ENCODE measurements at places on chromosomes 4 and X. TPM values are rescaled to one million over a fixed set of nuclear protein-coding genes. Genes with fewer than 3 reads are reported as not detected.

GRCh38 chr4:15695240-15695699 lies 7.6 kb upstream of the BST1 start:
- H3K4me1 ChIP-seq: no peaks in the 10 kb centered on the region
- DNase-seq: no peak
- no peaks in the 10 kb centered on the region for H3K36me3 ChIP-seq
- no peak overlapping the region for H3K4me3 ChIP-seq

DNA sequence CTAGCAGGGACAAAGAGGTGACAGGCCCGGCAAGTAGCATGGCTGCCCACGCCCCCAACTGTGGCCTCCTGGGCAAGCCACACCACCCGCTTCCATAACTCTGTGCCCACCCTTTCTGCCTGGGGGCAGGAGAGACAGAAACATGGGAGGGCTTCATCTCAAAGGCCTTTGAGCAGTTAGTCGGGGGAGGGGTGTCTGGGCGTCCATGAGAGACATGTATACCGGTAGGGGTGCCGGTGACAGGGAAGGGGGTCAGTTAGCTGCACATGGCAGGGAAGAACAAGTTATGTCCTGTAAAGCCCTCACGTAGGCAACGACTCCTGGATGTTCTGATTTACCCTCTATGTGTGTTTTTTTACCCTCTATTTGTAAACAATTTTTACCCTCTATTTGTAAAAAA lies 9.3 kb downstream of the PDZD4 start:
- H3K4me1 ChIP-seq: no peaks in the 10 kb centered on the region
- H3K27ac ChIP-seq: no peak overlapping the region
- H3K4me3 ChIP-seq: no peak overlapping the region
- H3K36me3 ChIP-seq: no peaks in the 10 kb centered on the region

DNA sequence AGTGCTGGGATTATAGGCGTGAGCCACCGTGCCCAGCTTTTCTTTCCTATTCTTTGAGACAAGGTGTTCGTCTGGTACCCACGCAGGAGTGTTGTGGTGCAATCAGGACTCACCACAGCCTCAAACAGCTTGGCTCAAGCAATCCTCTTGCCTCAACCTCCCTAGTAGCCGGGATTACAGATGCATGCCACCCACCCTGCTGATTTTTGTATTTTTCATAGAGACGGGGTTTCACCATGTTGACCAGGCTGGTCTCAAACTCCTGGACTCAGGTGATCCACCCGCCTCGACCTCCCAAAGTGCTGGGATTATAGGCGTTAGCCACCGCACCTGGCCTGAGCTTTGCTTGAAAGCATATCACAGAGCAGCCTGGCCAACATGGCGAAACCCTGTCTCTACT lies 1.5 kb upstream of the CRLF2 start:
- H3K4me1 ChIP-seq: no peaks in the 10 kb centered on the region
- no peak overlapping the region for H3K27ac ChIP-seq
- DNase-seq: no peak
- no peaks in the 10 kb centered on the region for H3K36me3 ChIP-seq

- no peak for DNase-seq
- H3K27ac ChIP-seq: no peak overlapping the region
- no peaks in the 10 kb centered on the region for H3K27me3 ChIP-seq
- no peaks in the 10 kb centered on the region for H3K4me1 ChIP-seq
Measured at GRCh38 chrX:13092455-13092941, 48.1 kb upstream of the FAM9C start.

DNA sequence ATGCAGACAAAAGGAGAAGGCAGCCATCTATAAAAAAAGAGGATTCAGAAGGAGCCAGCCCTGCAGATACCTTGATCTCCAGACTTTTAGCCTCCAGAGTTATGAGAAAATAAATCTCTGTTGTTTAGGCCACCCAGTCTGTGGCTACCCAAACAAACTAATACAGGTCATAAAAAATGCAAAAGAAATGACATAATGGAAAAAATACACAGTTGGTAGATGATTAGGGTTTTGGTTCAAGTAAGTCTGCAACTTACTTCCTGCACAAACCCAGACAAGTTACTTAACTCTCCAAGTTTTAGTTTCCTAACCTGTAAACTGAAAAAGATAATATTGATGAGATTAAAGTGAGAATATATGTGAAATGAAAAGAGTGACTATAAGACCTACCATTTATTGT lies 11.3 kb downstream of the QDPR start:
- no peak for DNase-seq
- no peaks in the 10 kb centered on the region for H3K27me3 ChIP-seq
- no peaks in the 10 kb centered on the region for H3K4me1 ChIP-seq
- H3K36me3 ChIP-seq: no peaks in the 10 kb centered on the region
- H3K4me3 ChIP-seq: no peak overlapping the region

DNA sequence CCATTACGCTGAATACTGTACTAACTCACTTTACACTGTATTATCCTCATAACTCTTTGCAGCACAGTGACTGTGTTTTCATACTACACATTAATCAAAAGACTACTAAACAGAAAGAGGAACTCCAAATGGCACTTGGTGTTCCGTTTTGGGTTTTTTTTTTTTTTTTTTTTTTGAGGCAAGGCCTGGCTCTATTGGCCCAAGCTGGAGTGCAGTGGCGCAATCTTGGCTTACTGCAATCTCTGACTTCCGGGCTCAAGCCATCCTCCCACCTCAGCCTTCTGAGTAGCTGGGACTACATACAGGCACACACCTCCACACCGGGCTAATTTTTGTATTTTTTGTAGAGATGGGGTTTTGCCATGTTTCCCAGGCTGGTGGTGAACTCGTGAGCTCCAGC lies 10.7 kb downstream of the KLHL8 start:
- H3K27me3 ChIP-seq: no peaks in the 10 kb centered on the region
- H3K36me3 ChIP-seq: no peaks in the 10 kb centered on the region
- peak; percentile 55 for DNase-seq

- H3K27me3 ChIP-seq: no peaks in the 10 kb centered on the region
- no peaks in the 10 kb centered on the region for H3K4me1 ChIP-seq
- H3K4me3 ChIP-seq: no peak overlapping the region
- H3K36me3 ChIP-seq: no peaks in the 10 kb centered on the region
- DNase-seq: no peak
Measured at GRCh38 chr4:110245577-110245976, 47.2 kb upstream of the ELOVL6 start.

The GABRB1 gene
- total RNA-seq: 1.2 TPM

The PITX2 gene
- total RNA-seq: 0.14 TPM

DNA sequence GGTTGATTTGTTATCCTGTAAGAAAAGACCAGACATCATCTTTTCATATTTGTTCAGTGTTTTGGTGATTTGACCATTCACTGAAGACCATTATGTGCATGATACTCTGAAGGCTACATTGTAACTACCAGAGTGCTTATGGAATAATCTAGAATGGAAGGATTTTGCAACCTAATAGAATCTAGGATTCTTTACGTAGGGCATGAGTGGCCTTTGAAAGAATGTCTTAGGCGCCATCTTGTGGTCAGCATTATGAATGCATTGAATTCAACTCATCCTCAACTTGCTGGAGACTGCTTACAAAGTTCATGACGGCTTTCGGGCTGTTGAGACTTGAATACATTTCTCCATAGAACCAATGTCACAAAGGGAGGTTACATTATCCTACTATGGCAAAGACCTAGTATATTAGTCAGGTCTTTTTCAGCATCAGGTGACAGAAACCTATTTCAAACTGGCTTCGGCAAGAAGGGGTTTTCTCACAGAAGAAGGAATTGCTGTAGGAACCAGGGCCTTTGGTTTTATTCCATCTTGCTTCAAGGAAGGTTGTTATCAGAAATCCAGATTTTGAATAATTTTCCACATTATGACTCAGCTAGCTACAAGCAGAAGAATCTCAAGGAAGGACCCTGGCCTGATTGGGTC lies 104.1 kb downstream of the GPAT3 start:
- H3K27me3 ChIP-seq: no peaks in the 10 kb centered on the region
- H3K36me3 ChIP-seq: no peaks in the 10 kb centered on the region
- H3K27ac ChIP-seq: no peak overlapping the region
- peak; percentile 23 for DNase-seq
- H3K4me1 ChIP-seq: no peaks in the 10 kb centered on the region
- no peak overlapping the region for H3K4me3 ChIP-seq

DNA sequence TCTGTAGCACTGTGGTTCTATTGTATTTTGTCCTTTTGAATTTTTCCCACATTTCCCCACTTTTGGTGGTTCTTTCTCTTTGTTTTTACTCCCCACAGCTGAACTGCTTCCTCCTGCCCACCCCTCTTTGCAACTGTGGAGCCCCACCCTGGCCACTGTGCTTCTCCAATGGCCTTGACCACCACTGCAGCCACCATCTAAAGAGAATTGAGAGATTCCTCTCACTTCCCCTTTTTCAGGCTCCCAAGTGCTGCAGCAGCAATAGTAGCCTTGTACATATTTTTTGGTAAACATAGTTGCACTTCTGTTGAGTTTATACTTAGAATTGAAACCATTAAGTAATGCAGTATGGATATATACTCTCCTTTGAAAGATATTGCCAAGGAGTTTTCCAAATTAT lies 51.3 kb upstream of the FRMPD3 start:
- H3K27me3 ChIP-seq: peaks cover 4% of the 10 kb centered on the region
- H3K4me3 ChIP-seq: no peak overlapping the region
- H3K4me1 ChIP-seq: no peaks in the 10 kb centered on the region
- H3K27ac ChIP-seq: no peak overlapping the region
- no peaks in the 10 kb centered on the region for H3K36me3 ChIP-seq
- DNase-seq: no peak
